ENCODE measurements at places on chromosomes 6 and 20.

DNA sequence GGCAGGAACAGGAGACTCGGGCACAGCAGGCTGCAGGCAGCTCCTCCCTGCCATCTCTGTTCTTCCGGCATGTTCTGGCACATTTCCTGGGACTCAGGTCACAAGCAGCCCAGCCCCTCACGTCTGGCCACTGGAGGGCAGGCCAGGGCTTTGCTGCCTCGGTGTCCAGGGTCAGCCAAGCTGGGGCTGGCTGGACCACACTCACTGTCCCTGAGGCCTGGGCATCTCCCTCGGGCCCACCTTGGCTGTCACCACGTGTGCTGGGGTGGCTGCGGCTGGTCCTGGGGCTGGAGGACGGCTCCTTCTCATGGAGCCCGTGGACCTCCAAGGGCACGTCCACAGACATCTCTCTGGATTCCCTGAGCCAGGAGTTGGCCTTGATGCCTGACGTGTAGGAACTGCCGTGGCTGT, 18.5 kb downstream of the FRMD1 start:
- peak; percentile 63 for DNase-seq

- no peak for DNase-seq
Observed at GRCh38 chr6:131139599-131139998, 4.3 kb downstream of the AKAP7 start.

DNA sequence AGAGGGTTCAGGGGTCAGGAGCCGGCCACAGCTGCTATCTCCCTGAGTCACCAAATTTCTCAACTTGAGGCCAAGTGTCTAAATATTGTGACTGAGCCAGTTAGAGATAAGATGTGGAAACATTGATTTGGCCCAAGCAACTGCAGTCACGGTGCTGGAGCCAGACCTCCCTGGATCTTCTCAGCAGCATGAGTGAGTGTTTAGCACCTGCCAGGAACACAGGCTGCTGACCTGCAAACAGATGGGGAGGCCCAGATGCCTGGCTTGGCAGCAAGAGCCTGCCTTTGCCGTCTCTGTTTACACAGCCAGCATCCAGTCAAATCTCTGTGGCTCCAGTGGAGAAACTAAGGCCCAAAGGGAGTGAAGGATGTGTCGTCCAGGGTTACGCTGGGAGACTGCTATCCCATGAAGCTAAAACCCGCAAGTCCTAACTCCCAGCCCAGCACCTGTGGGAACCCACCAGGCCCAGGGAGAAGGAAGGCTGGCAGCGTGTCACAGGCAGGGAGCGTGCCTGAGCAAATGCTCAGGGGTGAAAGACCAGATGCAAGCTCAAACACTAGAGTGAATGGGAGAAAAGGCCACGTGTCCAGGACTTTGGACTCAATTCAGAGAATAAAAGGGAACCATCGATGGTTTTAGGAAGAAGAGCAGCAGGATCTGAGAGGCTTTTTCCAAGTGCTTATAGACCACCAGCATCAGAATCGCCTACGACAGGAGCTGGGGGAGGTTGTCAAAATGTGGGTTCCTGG, 15.9 kb upstream of the PTGIS start:
- DNase-seq = peak; percentile 87

- DNase-seq = no peak
Observed at GRCh38 chr6:2429460-2429859, 184.1 kb upstream of the GMDS start.

DNA sequence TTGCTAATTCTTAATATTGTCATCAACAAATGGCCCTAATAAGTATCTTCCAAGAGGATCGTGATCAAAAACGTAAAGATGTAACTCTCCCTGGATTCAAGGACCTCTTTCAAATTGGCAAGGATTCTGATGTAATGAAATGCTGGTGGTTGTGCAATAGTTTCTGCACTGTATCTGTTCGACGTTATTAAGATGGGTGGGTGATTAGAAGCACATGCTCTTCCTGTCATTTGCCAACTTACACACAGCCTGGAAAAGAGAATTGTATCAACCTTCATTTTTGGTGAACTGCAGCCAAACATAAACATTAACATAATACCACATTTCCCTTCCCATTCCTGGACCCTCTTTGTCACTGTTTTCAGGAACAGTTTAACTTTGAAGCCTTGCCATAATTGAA, 9.8 kb downstream of the FOXQ1 start:
- no peak for DNase-seq

GRCh38 chr6:30077218-30077617, 1.6 kb upstream of the RNF39 start:
- no peak for DNase-seq

GRCh38 chr20:50187403-50188051, 3.1 kb upstream of the CEBPB start:
- peak; percentile 51 for DNase-seq

GRCh38 chr6:35288834-35289233, 8.8 kb upstream of the DEF6 start:
- DNase-seq = no peak

- no peak for DNase-seq
Observed at GRCh38 chr20:63361519-63362435, 628 bp upstream of the CHRNA4 start.

All from Calu3 (cell line).